Activated T-cell treated with anti-CD3 and anti-CD28 coated beads for 1 hour (primary cell): ENCODE measurements at places on chromosomes 13 and 19.

DNA sequence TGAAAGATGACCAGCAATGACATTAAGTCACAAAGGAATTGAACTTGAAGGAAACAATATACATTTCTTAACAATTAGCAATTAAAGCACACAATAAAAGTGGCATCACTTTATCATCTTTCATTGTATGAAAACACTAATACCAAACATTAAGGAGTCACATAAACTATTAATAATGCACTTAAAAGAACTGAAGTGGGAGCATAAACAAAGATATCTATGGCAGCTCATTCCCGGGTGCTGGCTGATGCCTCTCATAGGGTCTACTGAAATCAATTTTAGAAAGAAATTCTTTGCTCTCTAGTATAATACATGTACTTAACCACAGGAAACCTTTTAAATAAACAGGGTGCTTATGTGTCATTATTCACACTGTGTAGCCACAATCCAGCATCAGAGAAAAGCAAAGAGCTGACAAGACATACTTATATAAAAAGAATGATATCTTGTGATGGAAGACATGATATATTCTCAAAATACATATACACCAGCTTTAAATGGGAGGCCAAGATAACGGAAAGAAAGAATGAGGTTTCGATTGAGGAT lies 1207.8 kb downstream of the EFNB2 start:
- no peak for DNase-seq

GRCh38 chr19:6801485-6802086 lies 29.1 kb downstream of the VAV1 start:
- peak; percentile 72 for DNase-seq

- no peak for DNase-seq
These were observed 12.3 kb upstream of the GNG8 start for GRCh38 chr19:46648060-46648960.

DNA sequence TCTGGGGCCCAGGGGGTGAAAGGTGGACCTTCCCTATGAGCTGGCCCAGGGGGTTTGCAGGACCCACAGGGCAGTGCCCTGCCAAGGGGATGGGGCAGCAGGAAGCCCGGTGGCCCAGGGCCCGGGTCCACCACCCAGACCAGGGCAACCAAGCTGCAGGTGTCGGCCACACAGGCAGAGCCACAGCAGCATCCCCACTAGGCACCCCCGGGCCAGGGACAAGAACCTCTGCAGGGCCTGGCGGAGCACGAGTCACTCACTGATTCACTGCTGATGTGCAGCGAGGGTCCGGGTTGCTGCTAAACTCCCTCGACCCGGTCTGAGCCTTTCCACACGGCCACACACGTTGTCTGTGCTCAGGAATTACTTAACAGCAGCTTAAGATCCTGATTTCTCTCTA lies 8.8 kb downstream of the FZR1 start:
- no peak for DNase-seq

DNA sequence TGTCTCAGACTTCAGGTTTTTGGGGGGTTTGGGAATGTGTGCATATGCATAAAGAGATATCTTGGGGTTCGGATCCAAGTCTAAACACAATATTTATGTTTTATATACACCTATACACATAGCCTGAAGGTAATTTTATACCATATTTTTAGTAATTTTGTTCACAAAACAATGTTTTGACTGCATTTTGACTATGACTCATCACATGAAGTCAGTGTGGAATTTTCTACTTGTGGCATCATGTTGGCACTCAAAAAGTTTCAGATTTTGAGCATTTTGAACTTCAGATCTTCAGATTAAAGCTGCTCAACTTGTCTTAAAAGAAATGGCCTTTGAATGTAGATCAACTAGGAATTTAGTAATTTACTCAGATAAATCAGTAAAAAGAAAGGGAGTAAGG lies 712.9 kb upstream of the GPC6 start:
- DNase-seq = no peak

DNA sequence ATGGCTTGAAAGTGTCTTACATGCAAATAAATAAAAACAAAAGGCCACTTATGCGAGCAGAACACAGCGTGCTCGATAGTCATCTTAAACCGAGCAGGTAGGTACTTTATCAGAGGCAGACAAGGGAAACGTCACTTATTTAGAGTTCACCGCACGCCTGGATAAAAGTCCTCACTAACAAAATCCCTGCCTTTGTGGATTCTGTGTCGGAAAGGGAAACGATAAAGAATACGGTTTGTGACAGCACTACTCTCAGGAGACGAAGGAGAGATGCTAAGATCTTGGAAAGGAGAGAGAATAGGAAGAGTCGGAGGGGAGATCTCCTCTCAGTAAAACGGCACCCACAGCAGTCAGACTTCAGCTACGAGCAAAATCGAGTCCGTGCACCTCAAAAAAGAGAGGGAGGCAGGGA lies 581 bp downstream of the RCBTB1 start:
- DNase-seq = no peak

GRCh38 chr13:110130431-110130830 lies 176.5 kb downstream of the COL4A1 start:
- no peak for DNase-seq

DNA sequence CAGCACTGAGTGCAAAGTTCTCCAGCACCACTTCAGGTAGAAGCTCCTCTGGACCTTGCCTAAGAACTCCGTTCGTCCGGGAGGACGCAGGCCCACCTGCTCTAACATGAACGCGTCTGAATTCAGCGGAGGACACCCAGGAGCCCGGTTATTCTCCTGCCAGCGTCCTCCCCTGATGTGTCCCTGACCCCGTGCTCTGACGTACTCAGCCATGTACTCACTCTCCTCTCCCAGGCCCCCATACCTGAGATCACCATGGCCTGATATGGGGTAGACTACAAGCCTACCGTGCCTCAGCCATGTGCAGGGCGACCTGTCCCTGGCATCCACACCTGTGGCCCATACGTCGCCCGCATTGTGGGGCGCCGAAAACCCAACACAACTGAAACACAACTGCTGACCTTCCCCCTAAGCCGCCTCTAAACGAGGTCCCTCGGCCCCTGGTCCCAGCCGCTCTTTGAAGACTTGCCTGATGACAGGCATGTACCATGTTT lies 744 bp upstream of the ZNF584 start:
- no peak for DNase-seq
